ENCODE measurements at places on chromosomes 6 and 20.

DNA sequence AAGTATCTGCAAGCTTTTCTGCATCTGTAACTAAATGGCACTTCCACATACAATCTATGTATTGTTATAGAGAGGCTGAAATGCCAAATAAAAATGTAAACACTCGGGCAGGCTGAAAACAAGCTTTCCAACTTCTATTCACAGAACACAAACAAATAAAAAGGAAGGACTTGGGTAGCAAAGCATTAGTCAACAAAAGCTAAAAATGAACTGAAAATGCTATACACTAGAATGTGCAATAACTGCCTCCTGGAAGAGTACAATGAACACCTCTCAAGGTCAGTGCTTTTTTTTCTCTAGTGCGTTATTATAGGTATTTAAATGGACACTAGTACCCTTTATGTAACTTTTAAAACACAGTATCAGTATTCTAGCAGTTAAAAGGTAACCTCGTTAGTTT lies 31.4 kb downstream of the STK38 start:
- DNase-seq = no peak

DNA sequence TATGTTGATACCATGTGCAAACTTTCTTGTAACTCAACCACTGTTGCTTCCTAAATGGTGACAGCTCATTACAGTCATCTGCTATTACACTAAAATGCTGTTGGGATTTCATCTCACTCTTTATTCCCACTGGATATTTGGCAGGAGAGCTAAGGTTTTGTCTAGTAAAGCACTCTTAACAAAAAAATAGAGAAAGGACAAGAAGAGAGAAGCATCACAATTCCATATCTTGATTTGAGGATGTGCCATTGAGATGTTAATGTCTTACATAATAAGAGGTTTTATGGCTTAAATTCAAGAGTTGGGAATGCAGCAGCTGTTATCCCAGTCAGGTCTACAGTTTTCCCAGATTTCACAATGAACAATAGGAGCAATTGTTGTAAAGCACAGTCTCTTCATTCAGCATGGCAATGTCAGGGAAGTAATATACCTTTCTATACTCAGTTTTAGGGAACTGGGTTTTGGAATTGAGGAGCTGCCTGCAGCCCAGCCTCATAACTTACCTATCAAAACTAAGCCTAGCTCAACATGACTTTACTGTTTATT lies 134.9 kb downstream of the ISM1 start:
- no peak for DNase-seq

DNA sequence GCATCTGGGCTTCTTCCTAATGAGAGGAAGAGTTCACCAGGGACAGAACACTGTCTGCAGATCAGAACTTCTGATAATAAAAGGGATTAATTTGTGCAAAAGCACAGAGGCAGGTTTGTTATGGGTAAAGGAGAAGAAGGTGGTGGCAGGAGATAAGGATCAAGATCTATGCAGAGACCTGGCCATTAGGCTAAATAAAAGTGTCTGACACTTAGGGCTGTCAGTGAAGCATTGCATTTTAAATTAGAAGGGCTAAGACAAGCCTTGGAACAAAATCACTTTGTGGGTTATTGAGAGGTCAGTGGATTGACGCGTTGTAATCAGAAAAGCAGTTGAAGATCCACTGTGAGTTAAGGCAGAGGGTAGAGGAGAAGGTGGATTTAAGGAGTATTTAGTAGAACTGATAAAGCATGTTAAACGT lies 76.8 kb downstream of the MAP3K4 start:
- no peak for DNase-seq

- DNase-seq = no peak
These were observed 135.1 kb upstream of the ENPP5 start for GRCh38 chr6:46305833-46306232.

GRCh38 chr20:7772371-7772770 lies 167.9 kb downstream of the HAO1 start:
- peak; percentile 39 for DNase-seq
